Inflammatory macrophage treated with lipopolysaccharide for 1 hour (primary cell): ENCODE measurements at places on chromosomes 2 and 18.

DNA sequence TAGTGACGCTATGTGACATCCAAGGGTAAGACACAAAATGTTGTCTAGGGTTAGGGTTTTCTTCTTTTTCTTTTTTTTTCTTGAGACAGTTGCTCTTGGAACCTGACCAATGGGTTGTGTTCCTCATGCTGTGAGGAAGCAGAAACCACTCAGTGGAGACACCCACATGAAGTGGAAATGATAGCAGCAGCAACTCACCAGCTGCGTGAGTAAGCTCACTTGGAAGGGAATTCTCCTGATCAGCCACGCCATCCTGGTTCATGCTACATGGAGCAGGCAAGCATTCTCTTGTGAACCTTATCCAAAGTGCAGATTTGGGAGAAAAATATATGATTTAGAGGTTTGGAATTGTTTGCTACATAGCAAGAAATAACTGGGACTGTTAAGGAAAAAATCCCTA lies 863.7 kb downstream of the EPHA4 start:
- no peak for DNase-seq

DNA sequence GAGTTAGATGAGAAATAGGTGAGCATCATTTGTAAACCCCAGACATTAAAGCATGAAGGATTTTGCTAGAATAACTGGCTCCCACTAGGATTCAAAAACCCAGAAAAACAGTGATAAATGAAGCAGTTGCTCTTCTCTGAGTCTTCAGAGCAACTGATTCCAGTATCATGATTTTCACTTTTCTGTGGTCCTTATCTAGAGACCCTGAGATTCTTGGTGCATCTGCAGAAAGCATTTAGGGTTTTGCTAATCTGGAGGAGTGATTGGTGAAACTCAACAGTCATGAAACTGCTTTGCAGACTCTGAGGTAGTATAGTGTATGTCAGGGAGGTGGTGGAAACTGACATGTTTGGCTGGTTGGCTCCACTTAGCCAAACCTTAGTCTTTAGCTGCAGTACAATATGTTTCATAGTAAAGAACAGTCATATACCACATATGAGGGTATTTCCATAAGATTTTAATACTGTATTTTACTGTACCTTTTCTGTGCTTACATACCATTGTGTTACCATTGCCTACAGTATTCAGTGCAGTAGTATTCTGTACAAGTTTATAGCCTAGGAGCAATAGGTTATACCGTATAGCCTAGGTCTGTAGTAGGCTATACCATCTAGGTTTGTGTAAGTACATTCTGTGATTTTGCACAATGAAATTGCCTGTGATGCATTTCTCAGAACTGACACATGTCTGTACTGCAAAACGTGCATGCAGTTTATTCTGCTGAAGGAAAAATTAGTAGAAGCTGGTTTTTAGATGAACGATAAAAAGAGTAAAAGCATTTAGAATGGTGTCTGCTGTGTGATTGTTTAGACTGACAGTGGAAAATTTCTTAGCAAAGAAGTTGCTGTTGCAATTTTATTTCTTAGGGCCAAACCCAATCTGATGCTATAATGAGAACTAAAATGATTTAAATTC lies 23.8 kb downstream of the EML4 start:
- no peak for DNase-seq

DNA sequence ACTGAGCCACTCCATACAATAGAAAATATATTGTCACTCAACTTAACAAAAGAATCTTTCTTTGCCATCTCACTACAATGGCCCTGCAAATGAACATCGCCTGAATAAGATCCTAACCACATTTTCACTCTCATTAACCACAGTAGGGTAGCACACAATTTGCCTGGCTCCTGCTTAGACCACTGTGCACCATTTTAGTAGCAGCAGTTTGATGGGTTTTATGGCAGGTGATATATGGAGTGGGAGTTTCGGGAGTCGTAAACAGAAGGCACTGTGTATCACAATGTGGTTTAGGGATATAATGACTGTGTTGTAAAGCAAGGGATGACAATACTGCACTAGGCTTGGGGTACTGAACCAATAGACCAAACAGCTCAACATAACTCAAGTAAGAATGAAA lies 617.4 kb downstream of the BCL11A start:
- no peak for DNase-seq

DNA sequence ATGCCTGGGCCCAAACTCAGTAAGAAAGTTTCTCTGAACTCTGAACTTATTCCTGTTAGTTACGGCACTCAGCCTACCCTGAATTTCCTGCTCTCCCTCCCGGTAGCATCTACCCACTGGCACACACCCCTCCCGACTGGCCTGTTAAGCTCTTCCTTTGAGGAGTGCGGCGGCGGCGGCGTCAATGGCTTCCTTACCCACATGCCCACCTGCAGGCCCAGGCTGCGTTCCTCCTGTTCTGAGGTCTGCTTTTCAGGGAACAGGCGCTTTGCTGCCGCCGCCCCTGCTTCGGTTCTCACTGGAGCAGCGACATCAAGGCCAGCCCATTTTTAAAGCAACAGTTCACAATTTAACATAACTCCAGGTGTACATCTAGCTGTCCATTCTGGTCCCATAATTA lies 432.4 kb downstream of the DCDC2C start:
- no peak for DNase-seq

DNA sequence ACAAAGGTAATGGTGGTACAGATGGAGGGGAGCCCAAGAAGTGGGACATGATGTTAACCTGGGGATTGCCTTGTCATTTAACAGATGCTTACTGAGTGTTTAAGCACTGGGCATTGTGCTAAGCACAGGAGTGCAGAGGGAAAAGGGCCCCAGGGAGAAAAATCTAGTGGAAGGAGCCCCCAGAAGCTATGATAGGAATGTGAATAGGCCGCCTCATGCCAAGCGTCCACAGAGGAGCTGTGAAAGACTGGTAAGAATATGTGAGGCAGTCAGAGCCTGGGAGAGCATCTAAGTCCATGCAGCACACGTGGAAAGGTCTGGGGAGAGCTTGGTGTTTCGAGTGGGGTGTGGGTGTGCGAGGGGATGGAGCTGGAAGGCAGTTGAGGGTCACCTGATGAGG lies 5.5 kb downstream of the ZNF532 start:
- no peak for DNase-seq
